ENCODE measurements at places on chromosomes 2 and 18. TPM values are rescaled to one million over a fixed set of nuclear protein-coding genes. Genes with fewer than 3 reads are reported as not detected.

DNA sequence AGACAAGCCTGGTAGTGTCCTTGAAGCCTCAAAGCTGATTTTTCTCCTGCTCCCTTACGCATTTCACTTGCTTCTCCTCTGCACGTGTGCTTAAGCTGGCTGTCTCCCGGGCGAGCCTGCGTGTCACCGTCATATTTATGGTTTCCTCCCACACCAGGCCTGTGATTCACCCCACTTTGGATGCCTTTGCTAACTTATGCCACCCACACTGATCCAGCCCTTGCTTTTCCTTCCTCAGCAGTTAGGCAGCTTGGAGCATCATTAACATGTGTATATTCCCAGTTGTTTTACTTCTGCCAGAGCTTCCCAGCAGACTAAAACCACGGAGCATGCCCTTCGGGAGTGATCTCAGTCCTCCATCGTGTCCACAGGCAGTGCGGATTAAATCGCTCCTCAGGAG is 2.2 kb downstream of the ST3GAL5 start:
- H3K27ac ChIP-seq, result peak overlapping the region; percentile 43
- H3K27me3 ChIP-seq, result no peaks in the 10 kb centered on the region
- peaks cover 44% of the 10 kb centered on the region for H3K4me1 ChIP-seq
- no peaks in the 10 kb centered on the region for H3K36me3 ChIP-seq

DNA sequence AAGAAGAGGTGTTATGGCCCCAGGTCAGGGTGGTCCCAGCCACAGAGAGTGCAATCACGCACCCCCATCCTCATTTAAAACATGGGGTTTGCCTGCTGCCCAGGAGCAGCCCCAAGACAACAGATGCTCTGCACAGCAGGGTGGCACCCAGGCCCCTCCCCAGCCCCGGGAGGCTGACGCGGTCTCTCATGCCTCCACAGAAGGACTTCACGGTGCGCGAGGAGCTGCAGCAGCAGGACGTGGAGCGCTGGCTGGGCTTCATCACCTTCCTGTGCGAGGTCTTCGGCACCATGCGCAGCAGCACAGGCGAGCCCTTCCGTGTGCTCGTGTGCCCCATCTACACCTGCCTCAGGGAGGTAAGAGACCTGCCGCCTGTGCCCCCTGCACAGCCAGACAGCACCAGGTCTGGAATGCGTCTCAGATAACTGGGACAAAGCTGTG is 133.7 kb downstream of the SMAD7 start:
- DNase-seq, result no peak
- H3K4me3 ChIP-seq, result no peak overlapping the region
- H3K27me3 ChIP-seq, result no peaks in the 10 kb centered on the region

- no peaks in the 10 kb centered on the region for H3K4me1 ChIP-seq
- H3K4me3 ChIP-seq, result no peak overlapping the region
- H3K36me3 ChIP-seq, result no peaks in the 10 kb centered on the region
- H3K27ac ChIP-seq, result no peak overlapping the region
Observed at GRCh38 chr2:83240611-83241010, 1218.5 kb downstream of the SUCLG1 start.

DNA sequence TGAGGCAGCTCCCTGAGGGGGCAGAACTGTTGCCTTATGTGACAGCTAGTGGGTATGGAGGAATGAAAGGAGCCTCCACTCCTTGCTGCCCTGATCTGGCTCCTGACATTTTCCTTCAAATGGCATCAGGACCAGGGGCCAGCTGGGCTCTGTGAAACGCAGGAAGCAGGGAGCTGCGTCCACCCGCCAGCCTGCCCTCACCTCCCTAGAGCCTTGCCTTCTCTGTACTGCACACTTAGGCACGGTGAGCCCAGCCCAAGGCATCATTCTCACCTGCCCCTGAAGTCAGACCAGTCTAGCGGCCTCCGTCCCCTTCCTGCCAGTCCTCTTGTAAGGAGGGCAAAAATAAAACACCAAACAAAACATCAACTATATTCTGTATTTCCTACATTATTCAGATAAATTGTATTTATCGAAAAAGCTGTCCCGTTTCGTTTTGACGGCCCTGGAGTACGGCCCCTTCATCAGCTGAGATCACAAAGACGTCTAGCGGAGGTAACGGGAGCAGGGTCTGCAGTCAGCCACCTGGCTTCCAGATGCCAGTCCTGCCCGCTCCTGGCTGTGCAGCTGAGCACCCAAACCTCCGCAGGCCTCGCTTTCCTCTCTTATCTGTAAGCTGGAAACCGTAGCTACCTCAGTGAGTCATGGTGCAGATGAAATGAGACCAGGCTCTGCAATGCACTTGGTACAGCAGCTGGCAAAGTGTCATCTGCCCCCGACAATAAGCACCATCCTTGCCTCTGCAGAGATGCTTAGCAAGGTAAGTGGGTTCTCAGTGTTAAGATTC is 6.9 kb upstream of the CTDP1 start:
- no peak overlapping the region for H3K4me3 ChIP-seq
- H3K27me3 ChIP-seq, result no peaks in the 10 kb centered on the region
- H3K36me3 ChIP-seq, result no peaks in the 10 kb centered on the region
- H3K4me1 ChIP-seq, result peaks cover under 1% of the 10 kb centered on the region
- DNase-seq, result no peak

- H3K4me3 ChIP-seq, result no peak overlapping the region
- peaks cover 12% of the 10 kb centered on the region for H3K4me1 ChIP-seq
- no peak overlapping the region for H3K27ac ChIP-seq
- H3K27me3 ChIP-seq, result no peaks in the 10 kb centered on the region
- no peak for DNase-seq
Observed at GRCh38 chr2:70988726-70989648, 5.7 kb downstream of the TEX261 start.

SERPINB12 gene
- total RNA-seq, result not detected
